ENCODE measurements at places on chromosomes 2 and 18.

DNA sequence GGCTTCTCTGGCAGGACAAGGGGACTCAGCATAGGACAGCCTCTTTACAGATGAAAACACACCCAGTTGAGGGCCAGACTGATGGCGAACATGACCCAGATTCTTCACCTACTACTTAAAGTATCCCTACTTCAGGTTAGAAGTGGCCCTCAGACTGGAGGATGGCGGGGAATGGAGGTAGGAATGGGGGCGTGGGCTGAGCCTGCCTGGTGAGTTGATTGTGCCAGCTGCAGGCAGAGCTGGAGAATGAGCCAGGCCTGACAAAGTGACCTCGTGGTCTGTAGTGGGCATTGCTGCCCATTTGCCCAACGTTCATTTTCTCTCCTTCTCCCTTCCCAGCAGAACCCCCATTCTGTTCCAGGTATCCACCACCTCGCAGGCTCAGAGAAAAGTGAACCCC, 186.1 kb downstream of the KLHL29 start:
- no peak for DNase-seq

DNA sequence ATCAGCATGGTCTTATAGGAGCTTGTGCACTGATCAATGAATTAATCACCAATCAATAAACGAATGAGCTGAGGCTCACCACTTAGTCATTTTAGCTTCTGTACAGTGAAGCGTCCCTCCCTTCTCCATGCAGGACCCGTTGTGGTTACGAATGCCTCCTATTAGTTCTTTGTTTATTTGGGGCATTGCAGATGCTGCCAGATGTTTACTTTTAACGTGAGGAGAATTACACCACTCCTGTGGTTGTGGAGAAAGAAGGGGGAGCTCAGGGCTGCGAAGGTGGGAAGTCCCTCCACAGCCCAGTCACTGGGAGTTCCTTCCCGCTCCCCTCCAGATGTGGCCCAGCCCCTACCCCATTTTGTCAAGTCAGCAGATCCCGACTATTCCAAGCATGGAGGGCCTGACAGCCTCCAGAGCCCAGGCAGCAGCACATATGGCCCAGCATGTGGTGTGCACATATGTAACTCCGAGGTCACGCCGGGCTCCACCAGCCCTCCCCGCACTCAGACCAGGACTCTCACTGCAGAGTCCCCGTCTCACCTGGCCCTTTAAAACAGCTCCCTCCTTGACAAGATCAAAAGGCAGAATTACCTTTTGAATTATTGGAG, 20.9 kb downstream of the PKDCC start:
- DNase-seq, result no peak

DNA sequence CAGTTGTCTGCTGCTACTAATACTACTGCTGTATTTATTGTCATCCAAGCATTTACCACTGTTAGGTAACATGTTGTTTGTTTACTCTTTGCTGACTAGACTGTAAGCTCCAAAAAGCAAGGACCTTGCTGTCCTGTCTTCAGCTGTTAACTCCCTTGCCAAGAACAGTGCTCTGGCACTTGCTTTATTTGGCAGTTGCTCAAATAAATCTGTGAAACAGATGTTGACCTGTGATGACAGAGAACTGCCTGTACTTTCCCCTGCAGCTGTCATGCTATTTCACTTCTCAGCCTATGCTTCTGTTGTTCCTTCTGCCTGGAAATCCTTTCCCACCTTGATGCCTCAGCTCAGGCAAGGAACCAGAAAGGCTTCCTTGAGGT, 181.2 kb downstream of the ATAD2B start:
- DNase-seq, result no peak

GRCh38 chr2:233944269-233944668, 27.1 kb downstream of the TRPM8 start:
- no peak for DNase-seq

DNA sequence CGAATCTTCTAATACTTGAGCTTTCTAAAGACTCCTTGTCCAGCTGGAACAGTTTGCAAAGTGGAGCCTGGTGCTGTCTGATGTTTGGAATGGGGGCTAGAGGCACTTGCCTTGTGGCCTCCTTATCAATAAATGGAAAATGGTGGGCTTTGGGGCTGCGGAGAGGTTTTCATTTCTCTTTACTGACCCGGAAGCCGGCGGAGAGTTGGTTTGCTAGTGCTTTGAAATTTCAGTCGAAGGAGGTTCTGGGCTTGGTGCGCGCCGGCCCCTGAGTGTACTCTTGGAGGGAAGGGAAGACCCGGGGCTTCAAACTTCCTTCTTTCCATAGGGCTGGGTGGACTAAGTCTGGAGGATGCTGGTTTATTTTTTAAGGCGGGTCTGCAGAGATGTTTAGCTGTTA, 714 bp downstream of the RPIA start:
- no peak for DNase-seq

- no peak for DNase-seq
Measured at GRCh38 chr2:233501198-233502076, 65.1 kb downstream of the USP40 start.

GRCh38 chr2:46647041-46647440, 167.7 kb downstream of the TMEM247 start:
- no peak for DNase-seq

GRCh38 chr2:37489536-37489935, 145.1 kb downstream of the QPCT start:
- DNase-seq, result no peak

- no peak for DNase-seq
Measured at GRCh38 chr2:197960786-197961185, 156.4 kb downstream of the PLCL1 start.

DNA sequence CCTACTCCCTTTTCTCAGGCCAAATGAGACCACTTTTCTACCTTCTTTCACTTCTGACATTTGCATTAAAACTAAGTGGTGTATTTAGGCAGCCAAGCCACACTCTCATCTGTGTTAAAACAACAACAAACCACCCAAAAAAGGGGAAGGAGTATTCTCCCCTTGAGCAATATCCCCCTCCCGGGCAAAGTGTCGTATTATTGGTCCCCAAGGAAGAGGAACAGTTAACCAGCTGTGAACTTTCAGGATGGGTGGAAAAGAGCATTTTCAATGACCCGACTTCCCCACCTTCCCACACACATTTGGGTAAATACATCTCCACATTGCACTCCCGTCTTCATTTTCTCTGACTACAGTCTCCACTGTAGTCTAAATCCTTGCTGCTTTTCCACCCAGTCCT, 44.3 kb downstream of the FEZ2 start:
- DNase-seq, result no peak

DNA sequence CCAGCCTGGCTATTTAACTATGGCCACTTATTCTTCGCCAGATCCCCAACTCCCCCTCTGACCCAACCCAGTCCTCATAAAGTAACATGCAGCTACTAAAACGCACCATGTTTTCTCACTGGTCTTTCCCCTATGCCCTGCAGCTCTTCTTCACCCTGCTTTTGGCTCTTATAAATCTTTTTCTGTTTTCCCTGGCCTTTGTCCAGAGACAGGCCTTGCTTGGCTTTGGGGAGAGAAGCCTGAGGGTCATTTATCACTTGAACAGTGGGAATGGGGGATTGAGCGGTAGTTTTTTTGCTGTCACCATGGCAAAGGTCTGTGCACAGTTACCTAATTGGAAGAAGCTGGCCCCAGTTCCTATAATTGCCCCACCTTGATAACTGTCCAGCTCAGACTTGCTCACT, 202.9 kb upstream of the NT5C1B start:
- DNase-seq, result no peak

GRCh38 chr18:67582488-67582887, 66.0 kb upstream of the DSEL start:
- no peak for DNase-seq

DNA sequence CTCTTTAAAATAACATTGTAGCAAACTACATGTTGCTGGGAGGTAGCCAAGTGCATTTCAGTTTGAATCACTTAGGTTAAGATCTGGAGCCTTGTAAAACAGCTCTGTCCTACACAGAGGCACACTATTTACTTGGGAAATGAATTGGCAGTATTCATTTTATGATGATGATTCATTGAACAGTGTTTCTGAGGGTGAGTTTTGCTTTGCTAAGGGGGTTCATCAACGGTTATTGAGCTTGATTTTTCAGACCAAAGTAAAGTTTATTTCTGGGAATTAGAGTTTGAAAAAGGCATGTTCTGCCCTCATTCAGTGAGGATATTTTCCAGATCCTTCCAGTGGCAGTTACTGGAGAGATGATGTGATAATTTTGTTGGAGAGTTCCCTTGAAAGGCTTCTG, 55.6 kb downstream of the CCDC85A start:
- no peak for DNase-seq

GRCh38 chr2:39743269-39743776, 35.7 kb downstream of the THUMPD2 start:
- DNase-seq, result no peak
